ENCODE measurements at places on chromosomes 6 and 20. TPM values are rescaled to one million over a fixed set of nuclear protein-coding genes. Genes with fewer than 3 reads are reported as not detected.

The SYNJ2 gene
- total RNA-seq = 49.0 TPM

The MOG gene
- not detected for total RNA-seq

The PTCRA gene
- not detected for total RNA-seq

The BPI gene
- not detected for total RNA-seq
